ENCODE measurements at places on chromosomes 1 and 21. TPM values are rescaled to one million over a fixed set of nuclear protein-coding genes. Genes with fewer than 3 reads are reported as not detected.

DNA sequence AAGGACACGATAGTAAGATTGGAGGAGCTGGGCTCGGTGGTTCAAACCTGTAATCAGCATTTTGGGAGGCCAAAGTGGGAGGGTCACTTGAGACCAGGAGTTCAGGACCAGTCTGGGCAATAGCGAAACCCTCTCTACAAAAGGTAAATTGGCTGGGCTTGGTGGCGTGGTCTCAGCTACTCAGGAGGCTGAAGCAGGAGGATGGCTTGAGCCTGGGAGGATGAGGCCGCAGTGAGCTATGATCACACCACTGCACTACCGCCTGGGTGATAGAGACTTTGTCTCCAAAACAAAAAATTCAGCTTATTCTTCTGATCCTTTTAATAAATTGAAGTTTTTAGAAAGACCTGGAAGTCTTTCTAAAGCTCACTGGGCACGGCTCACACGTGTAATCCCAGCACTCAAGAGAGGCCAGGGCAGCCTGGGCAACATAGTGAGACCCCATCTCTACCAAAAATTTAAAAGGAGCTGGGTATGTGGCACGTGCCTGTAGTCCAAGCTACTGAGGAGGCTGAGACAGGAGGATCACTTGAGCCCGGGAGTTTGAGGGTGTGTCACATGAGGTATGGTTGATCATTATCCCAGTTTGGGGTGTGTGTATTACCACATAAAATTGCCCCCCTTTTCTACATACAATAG, 15.3 kb downstream of the MASP2 start:
- no peak for DNase-seq

DNA sequence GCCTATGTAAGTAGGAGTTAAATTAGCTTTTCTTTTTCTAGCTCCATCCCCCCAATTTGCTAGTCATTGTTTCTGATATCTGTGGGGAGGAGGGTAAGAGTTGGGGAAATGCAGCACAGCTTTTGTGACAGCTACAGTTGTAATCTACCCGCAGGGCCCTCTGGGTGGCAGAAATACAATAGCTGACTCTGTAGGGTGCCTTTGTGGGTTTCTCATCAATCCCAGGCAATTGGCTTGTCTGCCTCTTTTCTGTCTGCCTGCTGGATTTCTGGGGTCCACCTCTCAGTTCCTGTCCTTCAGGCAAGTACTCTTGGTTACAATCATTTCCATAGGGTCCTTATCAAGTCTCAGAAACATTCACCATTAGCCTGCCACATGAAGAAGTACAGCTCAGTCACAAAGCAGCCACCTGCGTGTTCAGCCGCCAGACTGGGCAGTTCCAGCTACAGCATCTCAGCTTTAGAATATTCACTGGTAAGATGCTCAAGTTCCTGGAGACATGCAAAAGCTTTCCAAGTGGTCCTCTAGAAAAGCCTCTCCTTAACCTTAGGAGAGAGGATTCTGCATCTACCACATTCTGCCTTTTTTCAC, 19.2 kb upstream of the SLC44A5 start:
- DNase-seq, result no peak

DNA sequence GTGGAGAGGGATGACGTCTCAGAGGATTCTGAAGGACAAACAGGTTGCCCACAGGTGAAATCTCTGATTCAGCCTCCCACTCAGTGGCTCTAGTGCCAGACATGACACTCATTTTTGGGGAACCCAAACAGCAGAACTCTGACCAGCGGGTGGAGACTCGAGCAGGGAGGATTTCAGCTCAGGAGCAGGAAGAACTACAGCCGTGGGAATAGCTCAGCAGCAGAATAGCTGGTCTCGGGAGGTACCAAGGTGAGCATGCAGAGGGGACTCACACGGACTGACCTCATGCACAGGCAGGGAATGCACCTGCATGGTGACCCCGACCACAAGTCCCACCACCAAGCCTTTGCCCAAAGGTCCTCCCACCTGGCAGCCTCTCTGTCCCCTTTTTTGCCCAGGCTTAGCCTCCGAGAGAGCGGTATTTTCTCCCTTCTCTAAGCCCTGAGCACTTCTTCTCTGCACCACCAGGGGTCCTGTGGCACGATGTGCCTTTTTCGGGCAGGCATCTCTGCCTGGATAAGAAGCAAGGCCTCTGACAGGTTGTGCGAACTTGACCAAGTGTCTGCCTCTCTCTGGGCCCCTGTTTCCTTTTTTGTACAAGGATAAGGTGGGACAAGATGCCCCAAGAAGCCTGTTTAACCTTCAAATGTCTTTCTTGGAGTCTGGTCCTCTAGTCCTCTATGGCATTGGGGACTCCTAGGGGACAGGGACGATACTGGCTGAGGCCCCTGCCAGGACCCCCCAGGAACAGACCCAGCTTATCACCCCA, 8.8 kb upstream of the FGR start:
- peak; percentile 71 for DNase-seq

- no peak for DNase-seq
Measured at GRCh38 chr1:8691662-8692061, 125.8 kb downstream of the RERE start.

- no peak for DNase-seq
Measured at GRCh38 chr21:34878501-34878900, 170.6 kb downstream of the RUNX1 start.

DNA sequence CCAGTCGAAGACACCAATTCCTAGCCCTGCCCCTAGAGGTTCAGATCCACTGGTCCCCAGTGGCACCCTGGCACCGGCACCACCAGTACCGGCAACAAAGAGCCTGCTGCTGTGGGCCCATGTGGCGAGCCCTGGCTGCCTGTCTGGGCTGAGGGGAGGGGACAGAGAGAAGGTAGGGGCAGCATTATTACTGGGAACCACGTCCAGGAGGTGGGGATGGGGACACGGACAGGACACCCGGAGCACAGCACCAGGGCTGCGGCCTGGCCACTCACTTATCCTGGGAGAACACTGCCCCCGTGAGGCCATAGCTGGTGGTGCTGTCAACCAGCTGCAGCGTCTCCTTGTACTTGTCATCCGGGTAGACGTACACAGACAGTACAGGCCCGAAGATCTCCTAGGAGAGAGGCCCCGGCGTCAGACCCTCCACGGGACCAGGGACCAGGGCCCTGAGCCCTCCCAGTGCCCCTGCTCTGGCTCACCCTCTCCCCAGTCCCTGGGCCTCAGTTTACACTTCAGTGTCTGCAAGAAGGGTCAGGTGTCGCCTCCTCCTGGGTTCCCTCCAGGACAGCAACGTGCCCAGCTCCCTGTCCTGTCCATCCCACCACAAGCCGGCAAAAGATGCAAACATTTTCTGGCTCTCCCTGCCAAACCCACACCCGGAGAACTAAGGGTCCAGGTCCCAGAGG, 15.8 kb upstream of the TAS1R2 start:
- DNase-seq, result peak; percentile 91

- DNase-seq, result no peak
Measured at GRCh38 chr1:46822248-46822826, 23.5 kb downstream of the CYP4B1 start.

GRCh38 chr1:12532405-12533315, 85.3 kb downstream of the DHRS3 start:
- DNase-seq, result no peak

DNA sequence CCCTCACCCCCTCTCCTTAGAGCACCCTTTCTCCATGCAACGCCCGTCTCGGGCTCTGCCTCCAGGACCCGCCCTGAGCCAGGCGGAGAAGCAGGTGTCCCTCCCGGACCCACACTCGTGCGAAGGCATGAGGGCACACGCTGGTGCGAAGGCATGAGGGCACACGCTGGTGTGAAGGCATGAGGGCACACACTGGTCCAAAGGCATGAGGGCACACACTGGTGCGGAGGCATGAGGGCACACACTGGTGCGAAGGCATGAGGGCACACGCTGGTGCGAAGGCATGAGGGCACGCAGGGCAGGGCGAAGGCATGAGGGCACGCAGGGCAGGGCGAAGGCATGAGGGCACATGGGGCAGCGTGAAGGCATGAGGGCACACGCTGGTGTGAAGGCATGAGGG, 5.8 kb upstream of the TMEM52 start:
- no peak for DNase-seq

- DNase-seq, result peak; percentile 78
Measured at GRCh38 chr1:13956393-13956792, 256.4 kb downstream of the PRDM2 start.

GRCh38 chr1:110903853-110904500, 31.0 kb downstream of the CD53 start:
- no peak for DNase-seq

- no peak for DNase-seq
Measured at GRCh38 chr1:44061857-44062256, 30.6 kb upstream of the SLC6A9 start.

Gene OR14K1
- polyA plus RNA-seq, result not detected

- DNase-seq, result no peak
Measured at GRCh38 chr1:22276396-22276748, 133.5 kb upstream of the WNT4 start.

DNA sequence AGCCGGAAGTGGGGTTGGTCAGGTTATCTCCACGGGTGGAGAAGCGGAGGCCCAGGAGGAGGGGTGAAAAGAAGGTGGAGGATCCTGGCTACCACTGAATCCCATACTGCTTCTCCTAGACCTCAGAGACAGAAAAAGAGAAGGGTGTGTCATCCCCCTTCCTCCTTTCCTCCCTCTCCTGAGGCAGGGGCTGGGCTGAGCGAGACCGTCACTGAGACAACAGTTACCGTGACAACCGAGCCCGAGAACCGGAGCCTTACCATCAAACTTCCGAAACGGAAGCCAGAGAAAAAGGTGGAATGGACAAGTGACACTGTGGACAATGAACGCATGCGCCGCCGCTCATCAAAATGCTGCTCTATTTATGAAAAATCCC, 42.1 kb upstream of the NBPF3 start:
- DNase-seq, result no peak

GRCh38 chr1:241311056-241311746, 45.8 kb downstream of the RGS7 start:
- DNase-seq, result no peak

Gene OR10J1
- not detected for polyA plus RNA-seq

Gene SNX7
- polyA plus RNA-seq, result 42.2 TPM

DNA sequence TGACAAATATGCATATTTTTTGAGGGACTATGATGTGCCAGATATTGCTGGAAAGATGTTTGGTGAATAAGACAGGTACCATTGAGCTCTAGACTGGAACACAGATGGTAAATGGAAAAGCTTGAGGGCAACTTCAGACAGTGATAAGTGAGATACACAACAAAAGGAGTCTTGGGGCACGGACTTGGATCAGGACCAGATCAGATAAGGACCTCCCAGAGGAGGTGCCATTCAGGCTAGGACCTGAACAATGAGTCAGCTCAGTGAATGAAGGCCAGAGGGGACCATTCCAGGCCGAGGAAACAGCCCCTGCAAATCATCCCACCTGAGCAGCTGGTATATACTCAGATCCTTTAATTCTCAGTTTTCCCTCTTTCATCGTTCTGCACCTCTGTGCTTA, 1.8 kb upstream of the KCNJ15 start:
- no peak for DNase-seq

Gene PPM1J
- 20.1 TPM for polyA plus RNA-seq

DNA sequence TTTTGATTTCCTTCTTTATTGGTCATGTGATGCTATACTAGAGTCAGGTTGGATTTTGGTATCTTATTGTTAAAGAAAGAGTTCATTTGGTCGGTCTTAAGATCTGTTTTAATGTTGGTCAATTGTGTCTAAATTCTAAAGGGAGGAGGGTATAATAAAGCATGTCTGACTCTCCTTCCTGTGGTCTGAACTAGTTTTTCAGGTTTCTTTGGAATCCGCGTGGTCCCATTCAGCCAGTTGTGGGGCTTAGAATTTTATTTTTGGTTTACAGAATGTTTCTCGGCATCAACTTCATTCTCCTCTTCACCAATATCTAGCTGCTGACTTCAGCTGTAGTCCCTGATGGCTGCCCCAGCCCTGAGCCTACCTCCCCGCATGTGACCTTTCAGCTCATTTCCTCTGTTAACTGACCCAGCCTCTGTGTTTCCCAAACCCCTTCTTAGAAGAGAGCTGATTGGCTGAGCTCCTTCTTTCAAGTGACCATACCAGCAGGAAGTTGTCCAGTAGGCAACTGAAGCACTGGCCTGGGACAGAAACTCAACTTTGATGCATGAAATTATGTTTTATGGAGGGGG, 8.7 kb upstream of the MYOC start:
- DNase-seq, result no peak

- peak; percentile 15 for DNase-seq
Measured at GRCh38 chr1:235127732-235128455, 743 bp downstream of the TOMM20 start.

GRCh38 chr1:68570871-68571270, 74.0 kb upstream of the DEPDC1 start:
- peak; percentile 11 for DNase-seq

Gene RASSF5
- 40.9 TPM for polyA plus RNA-seq

DNA sequence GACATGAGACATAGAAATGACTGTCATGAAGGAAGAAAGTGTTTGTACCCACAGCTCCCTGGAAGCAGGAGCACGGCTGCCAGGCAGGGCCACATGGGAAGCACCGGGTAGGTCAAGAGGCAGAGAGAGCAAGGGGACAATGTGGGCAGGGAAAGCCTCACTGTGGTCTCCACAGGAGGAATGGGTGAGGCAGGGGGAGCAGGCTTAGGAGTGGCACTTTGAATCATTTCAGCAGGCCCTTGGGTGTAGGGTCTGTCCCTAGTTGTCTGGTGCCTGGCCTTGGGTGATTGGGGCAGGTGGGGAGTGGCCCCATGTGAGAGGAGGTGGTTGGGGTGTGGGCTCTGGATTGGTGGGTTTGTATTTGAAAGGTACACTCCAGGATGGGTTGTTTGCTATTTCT, 83.9 kb downstream of the PCBP3 start:
- DNase-seq, result no peak

DNA sequence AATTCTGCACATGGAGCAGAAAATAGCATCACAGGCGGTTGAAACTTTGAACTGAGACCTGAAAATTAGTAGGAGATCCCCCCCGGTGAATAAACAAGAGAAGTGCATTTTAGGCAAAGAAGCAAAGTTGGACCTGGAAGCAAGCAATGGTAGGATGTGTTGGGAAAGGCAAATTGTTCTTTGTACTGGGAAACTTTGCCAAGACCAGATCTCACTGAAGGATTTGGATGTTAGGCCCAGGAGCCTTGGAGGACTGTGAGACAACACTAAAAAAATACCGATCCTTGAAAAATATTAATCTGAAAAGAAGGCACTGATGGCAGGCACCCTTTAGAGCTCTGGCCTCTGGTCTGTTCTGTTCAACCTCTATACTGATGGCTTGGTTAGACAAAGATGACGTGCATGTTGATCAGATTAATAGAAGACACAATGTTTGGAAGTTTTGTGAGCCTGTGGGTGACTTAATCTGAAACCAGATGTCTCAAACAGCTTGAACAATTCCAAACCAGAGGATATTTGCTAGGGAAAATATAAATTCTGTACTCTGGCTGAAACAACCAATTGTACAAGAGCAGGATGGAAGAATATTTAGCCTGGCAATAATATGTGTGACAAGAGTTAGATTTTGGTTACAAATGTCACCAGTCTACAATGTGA, 108.4 kb downstream of the ROR1 start:
- no peak for DNase-seq

GRCh38 chr1:231727171-231727570, 100.6 kb downstream of the DISC1 start:
- DNase-seq, result no peak

- DNase-seq, result no peak
Measured at GRCh38 chr1:63648689-63649088, 55.5 kb downstream of the PGM1 start.
